ENCODE measurements at places on chromosomes 7 and 10.

DNA sequence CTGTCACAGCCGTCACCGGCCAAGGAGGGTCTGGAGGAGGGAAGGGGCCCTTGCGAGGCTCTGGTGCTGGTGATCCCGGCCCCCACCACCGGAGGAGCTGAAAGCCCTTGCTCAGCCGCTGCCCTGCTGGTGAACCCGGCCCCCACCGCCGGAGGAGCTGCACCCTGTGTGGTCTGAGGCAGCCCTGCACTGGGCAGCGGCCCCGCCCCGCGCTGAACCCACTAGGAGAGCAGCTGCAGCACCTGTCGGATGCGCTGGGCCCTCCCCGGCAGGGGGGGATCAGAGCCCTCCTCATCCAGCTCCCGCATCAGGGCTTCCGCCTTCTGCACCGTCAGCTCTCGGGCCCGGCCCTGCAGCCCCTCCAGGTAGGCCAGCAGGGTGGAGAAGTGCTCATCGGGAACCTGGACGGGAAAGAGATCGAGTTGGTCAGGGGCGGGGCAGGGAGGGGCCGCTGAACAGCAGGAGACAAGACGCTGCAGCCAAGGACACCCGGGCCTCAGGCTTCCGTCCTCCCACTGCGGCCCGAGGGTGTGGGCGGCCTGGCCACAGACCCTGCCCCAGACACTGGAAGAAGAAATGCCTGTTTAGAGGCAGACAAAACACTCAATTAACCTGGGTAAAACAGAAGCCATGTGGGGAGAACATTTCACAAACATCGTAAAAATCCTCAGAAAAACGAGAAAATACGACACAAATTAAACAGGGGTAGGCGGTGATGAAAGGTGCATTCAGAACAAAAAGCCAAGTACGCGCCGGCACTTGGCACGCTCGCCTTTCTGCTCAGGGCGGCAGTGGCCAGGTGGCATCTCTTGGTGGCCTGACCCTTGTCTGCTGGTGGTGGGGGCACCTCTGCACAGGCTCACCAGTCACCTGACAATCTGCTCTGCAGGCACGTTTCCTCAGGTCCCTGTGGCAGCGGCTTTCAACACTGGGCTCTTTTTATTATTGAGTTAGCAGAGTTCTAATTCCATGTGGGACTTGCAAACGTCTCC, 14.7 kb downstream of the CYP2W1 start:
- no peak for DNase-seq

GRCh38 chr7:120539321-120539720, 266.3 kb downstream of the KCND2 start:
- peak; percentile 9 for DNase-seq

GRCh38 chr7:158782761-158783401, 46.4 kb downstream of the ESYT2 start:
- peak; percentile 62 for DNase-seq

- no peak for DNase-seq
Measured at GRCh38 chr10:62225362-62225761, 43.3 kb downstream of the RTKN2 start.

DNA sequence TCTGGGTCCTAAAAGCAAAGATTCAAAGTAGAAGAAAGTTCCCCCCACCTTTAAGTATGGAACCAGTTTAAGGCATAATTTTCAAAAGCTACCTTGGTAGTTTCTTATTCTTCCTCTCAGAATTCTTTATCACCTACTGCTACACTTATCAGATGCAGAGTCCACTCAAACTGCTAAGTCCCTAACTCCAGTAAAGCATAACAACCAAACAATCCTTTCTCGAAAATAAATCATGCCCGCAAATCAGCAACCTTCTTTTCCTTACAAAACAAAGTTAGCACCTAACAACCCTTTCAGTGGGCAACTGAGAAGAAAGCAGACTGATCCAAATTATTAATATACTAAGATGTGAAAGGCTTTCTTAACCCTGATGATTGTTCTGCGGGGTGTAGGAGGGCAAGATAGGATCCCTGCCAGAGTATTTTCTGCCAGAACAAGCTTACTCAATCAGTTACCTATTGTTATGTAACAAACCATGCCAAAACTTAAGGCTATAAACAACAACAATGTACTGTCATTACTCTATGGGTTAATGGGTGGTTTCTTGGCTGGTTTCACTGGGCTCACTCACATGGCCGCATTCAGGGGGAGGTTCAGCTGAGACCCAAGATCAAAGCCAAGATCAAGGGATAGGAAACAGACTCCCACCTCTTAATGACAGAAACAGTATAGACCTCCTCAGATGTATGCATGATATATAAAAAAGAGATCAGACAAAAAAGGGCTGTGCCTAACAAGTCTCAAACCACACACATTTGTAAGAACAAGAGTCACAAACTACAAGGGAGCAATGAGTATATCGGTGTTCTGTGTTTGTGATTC, 42.0 kb downstream of the CCDC6 start:
- DNase-seq = no peak

DNA sequence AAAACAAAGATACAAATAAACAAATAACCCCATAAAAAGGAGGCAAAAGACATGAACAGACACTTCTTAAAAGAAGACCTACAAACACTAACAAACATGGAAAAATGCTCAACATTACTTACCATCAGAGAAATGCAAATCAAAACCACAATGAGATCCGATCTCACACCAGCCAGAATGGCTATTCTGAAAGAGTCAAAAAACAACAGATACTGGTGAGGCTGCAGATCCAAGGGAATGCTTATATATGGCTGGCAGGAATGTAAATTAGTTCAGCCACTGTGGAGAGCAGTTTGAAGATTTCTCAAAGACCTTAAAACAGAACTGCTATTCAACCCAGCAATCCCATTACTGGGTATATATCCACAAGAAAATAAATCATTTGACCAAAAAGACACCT, 80.4 kb upstream of the NRP1 start:
- no peak for DNase-seq

- no peak for DNase-seq
Measured at GRCh38 chr10:97719602-97720001, 6.1 kb downstream of the MARVELD1 start.

DNA sequence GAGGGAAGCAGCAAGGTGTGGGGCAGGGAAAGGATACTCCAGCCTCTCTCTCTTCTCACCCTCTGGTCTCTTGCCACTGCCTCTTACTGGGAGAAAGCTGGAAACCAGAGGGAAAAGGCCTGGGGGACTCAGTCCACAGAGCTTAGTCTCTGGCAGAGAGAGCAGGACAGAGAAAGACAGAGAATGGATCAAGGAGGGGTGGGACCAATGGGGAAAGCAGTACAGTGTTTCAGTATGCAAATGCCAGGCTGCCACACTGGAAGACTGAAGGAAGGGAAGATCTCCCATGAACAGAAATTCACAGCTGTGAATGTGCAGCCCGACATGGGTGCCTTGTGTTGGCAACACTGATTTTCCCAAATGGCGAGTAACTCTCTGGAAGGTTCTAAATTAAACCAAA, 40.4 kb downstream of the CREB5 start:
- DNase-seq = no peak

GRCh38 chr10:132876993-132877431, 65.4 kb downstream of the CFAP46 start:
- DNase-seq = no peak

GRCh38 chr10:85611093-85611740, 755.4 kb downstream of the GRID1 start:
- no peak for DNase-seq

Data from fibroblast of the aortic adventitia (primary cell).